RKO (cell line): ENCODE measurements at places on chromosomes 11 and 22.

DNA sequence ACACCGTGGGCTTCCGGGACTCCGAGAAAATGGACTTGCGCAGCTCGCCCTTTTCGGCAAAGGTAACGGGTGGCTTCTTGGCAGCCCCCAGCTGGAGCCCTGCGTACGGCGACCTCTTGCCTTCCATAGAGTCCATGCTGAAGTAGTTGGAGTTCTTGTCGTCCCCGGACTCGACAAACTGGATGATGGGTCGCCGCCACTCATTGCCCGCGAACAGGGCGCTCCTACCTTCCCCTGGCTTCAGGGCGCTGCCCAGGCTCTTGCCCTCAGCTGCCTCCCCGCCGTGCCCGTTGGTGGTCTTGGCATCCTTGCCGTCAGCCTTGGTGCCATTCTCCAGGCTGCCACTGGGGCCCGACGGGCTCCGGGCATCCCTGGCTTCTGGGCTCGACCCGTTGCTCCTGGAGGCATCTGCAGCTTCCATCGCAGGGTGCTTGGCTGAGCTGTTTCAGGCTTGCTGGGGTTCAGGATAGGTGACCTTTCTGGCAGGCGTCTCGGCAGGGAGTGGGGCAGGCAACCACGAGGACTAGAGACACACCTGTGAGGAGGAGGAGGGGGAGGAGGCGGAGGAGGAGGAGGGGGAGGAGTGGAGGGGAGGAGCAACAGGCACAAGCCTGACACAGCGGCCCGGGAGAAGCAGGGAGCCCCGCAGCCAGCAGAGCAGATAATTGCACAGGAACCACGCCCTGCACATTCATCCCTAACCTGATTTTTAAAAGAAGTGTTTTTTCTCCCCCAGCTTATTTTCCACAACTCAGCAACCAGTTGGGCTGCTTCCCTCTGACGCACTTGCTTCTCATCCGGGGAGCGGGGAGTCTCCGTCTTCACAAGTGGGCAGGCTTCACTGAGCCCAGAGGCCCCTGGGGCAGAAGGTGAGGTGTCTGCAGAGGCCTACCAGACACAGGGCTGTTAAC, at the start of gene TRIM29:
TSS of gene TRIM29 (minus strand) at position 503 of the 911 bp plus-strand sequence. CDS start at position 421, 82 bp downstream.
- DNase-seq: no peak

- peak; percentile 18 for DNase-seq
Measured at GRCh38 chr11:44842220-44842619, 108.5 kb downstream of the TP53I11 start.

DNA sequence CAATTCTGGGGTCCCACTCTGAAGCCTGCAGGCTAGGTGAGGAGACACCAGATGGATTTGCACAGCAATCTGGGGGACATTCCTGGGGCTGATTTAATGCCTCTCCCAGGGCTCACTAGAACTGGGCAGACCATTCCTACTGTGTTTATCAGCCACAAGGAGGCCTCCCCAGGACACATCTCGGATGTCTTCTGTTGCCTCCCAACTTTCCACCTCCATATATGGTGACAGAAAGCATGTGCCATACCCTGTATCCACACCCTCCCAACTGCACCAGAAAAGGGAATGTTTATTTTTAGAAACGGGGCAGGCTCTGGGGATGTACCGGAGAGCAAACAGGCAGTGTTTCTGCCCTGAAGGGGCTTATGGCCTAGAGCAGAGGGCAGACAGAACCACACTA, 181.8 kb downstream of the CSNK2A3 start:
- no peak for DNase-seq

- DNase-seq: peak; percentile 66
Measured at GRCh38 chr11:839875-840617, 2.3 kb downstream of the POLR2L start.

- DNase-seq: no peak
Measured at GRCh38 chr11:116500947-116501602, 271.7 kb downstream of the BUD13 start.

DNA sequence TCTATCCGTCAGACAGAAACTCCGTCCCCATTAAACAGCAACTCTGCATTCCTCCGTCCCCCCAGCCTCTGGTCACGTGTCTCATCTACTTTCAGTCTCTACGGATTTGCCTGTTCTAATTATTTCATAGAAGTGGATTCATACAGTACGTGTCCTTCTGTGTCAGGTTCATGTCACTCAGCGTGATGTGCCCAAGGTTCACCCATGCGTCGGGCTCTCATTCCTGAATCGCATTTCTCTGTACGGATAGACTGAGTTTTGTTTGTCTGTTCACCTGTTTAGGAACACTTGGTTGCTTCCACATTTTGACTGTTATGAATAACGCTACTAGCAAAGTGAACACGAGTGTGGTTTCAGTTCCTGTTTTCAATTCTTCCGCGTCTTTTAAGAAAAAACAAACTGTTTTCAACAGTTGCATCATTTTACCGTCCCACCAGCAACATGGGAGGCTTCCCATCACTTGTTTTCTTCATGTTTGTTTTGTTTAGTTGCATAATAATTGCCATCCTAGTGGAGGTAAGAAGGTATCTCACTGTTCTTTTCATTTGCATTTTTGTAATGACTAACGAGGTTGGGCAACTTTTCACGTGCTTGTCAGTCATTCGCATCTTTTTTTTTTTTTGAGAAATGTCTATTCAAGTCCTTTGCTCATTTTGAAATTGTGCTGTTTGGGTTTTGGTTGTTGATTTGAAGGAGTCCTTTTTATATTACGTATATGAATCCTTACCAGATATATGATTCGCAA, 8.9 kb upstream of the NLRP6 start:
- DNase-seq: peak; percentile 65

DNA sequence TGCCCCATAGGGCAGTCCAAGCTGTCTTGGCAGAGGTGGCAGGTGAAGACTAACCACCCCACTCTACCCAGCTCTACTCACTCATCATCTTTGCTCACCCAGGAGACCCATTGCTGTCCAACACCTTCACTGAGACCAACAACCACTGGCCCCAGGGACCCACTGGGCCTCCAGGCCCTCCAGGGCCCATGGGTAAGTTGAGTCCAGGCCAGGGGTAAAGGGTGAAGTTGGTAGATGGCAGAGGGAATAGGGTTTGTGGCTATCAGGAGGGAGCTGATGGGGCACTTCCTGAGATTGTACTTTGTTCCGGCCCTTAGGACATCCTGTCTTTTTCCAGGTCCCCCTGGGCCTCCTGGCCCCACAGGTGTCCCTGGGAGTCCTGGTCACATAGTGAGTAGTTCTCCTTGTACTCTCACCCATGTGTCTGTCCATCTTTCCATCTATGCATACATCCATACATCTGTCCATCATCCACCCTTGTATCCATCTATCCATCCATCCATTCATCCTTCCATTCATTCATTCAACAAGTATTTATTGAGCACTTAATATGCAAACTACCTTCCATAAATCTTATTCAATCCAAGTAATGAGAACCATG, 27.7 kb downstream of the EMID1 start:
- DNase-seq: no peak

GRCh38 chr22:41330169-41330568, 28.8 kb downstream of the ZC3H7B start:
- DNase-seq: no peak

DNA sequence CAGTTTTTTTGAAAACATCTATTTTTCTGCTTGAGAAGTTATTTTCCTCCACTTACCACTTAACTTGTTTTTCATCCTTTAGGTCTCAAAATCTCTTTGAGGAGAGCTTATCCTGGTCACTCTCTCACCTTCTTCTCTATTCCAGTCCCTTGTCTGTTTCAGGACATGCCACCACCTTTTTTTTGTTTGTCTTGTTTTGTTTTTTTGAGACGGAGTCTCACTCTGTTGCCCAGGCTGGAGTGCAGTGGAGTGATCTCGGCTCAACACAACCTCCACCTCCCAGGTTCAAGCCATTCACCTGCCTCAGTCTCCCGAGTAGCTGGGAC, 4.6 kb upstream of the BCL2L13 start:
- DNase-seq: no peak

GRCh38 chr11:75371949-75372876, 20.8 kb upstream of the ARRB1 start:
- DNase-seq: no peak

GRCh38 chr11:132047167-132047566, 676.8 kb downstream of the NTM start:
- DNase-seq: no peak

GRCh38 chr11:60150279-60150678, 32.6 kb downstream of the MS4A6A start:
- DNase-seq: no peak

DNA sequence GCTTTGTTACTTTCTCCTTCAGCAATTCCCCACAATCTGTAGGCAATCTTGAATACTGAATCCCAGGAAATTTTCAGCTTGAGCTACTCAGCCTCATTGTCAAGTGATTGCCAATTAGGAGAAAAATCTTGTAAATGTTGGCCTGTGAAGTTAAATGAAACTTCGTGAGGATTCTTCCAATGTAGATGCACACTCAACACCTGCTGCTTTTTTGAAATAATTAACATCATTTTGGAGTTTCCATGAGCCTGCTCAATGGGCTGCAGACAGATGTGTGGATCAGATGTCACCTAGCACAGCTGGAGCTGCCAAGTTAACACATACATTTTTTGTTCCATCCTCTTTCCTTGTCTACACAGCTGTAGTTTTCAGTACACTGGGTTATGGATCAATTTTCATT, 645.6 kb upstream of the LUZP2 start:
- no peak for DNase-seq

GRCh38 chr11:47478651-47479329, 29.9 kb upstream of the RAPSN start:
- no peak for DNase-seq

- DNase-seq: no peak
Measured at GRCh38 chr11:134640536-134640935, 228.5 kb upstream of the B3GAT1 start.

GRCh38 chr11:66302656-66303055, 11.0 kb downstream of the TMEM151A start:
- DNase-seq: no peak

GRCh38 chr22:38739300-38740055, 16.3 kb downstream of the SUN2 start:
- DNase-seq: no peak

GRCh38 chr11:59776210-59777066, 21.3 kb downstream of the STX3 start:
- peak; percentile 75 for DNase-seq

- no peak for DNase-seq
Measured at GRCh38 chr22:25690798-25691197, 51.2 kb upstream of the MYO18B start.

- no peak for DNase-seq
Measured at GRCh38 chr11:77060234-77060633, 6.5 kb upstream of the CAPN5 start.

DNA sequence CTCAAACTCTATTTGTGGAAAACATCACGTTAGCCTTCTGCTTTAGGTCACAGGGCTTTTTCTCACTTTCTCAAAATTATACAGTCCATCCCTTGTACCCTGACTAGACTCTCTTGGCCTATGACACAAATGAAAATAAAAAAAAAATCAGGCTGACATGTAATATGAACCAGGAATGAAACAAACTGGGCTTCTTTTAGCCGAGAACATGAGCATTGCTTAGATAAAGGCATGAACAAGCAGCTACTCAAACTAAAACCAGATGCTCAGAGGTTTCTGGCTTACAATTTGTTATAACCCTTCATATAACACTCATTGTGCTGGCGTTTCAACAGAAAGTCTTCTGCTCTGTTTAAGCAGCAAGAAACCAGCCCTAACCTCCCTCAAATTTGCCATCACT, 265.5 kb upstream of the NARS2 start:
- DNase-seq: no peak
